ENCODE measurements at places on chromosomes 6 and 20. TPM values are rescaled to one million over a fixed set of nuclear protein-coding genes. Genes with fewer than 3 reads are reported as not detected.

DNA sequence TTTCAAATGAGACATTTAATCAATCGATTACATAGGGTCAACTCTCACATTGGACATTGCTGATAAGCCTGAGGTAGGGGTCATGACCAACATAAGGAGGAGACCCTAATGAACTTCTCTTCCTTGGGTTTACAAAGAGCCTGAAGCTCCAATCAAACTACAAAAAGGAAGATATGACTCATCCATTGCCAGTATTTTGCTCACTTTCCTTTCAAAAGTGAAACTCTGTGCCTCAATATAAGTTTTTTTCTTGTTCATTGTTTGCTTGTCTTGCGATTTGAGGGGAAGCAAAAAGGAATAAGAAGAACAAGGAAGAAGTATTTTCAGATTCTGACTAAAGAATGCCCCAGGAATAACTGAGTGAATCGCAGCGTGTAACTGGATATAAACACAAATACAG, 38.8 kb upstream of the KHDRBS2 start:
- no peak for DNase-seq

- DNase-seq, result no peak
These were observed 34.2 kb upstream of the DDR1 start for GRCh38 chr6:30849903-30850651.

- no peak for DNase-seq
These were observed 2.4 kb downstream of the PHF3 start for GRCh38 chr6:63637865-63638445.

- no peak for DNase-seq
These were observed 13.3 kb downstream of the HLA-DPB1 start for GRCh38 chr6:33088931-33089620.

GRCh38 chr6:101453221-101453620, 59.7 kb downstream of the GRIK2 start:
- DNase-seq, result no peak

DNA sequence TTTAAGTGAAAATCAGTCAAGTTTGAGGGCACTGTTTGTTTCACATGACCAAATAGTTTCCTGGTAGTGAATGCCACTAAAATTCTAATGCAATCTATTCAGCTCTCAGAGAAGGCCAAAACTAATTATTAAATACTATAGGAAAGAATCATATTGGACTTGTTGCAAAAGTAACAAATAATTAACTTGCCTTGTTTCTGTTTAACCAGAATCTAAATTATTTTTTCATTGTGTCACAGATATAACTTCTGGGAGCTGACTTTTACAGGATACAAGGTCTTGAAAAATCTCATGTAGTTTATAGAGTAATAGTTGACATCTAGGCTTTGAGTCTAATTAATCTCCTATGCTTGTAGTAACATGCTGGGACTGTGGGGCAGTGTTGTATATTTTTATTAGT, 44.5 kb downstream of the PRSS35 start:
- no peak for DNase-seq

DNA sequence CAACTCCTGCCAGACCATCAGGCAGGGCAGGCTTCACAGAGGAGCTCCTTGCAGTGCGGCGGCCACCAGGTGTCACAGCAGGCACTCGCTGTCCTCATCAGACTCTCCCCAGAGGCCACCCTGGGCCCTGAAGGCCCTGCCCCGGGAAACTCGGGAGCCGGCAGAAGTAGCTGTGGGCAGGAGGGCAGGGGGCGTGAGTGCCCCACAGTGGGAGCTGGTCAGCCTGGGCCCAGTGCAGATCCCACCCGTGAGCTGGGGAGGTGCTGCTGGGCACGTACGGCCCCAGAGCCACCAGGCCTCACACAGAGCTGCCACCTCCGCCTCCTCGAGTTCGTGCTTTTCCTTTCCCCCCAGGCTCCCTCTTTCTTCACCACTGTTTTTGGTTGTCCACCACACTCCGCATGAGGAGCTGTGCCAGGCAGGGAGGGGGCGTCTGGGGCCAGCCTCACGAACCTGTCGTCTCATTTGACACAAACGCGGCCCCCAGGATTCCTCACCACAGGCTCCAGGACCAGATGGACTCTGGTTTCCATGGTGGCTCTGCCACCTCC, 33.8 kb downstream of the FRMD1 start:
- DNase-seq, result no peak

GRCh38 chr20:57251344-57251743, 15.1 kb downstream of the BMP7 start:
- no peak for DNase-seq

- no peak for DNase-seq
These were observed 103.7 kb downstream of the FYN start for GRCh38 chr6:111769365-111770152.

DNA sequence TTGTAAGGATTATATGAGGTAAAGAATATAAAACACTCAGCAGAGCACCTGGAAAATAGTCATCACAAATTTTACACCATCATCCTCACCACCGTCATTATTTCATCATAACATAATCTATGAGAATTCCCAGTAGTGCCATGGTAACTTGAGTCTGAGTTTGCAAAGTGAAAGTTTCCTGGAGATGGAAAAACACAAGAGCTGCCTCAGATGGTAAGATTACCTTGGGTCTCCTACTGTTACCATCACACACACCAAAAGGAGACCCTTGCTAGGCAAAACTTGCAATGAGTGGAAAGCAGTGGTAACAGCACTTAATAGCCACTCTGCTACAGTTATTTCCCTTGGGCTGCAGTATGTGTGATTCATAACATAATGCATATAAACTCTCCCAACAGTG, 589.8 kb downstream of the RNF144B start:
- no peak for DNase-seq

GRCh38 chr6:149820506-149820905, 43.7 kb downstream of the LRP11 start:
- DNase-seq, result no peak

DNA sequence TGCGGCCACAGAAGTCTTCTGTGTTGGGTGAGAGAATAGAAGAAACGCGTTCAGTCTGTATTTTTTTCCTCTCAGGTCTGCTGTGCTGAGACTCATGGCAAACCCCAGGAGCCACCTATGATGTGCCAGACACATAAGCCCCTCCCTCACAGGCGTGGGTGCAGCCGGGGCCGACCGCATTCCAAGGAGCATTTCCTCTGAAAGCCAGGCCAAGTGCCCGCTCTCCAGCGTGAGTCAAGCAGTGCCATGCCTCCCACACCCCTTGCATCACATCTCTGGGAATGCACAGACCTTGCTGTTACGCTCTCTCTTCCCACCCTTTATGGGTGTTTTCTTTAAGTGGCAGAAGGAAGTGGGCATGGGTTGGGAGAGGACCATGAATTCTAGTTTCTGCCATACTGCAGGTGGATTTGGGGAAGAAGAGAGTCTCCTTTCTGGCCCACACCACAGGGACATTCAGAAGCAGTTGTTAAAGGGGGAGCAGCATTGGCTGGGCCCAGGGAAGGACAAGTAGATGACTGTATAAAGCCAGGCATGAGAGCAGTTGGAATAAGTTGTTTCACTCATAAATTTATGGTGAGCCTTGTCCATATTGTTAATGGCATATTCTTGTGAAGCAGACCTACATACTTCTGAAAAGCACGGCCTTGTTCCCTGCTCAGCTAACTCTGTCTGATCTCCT, 37.1 kb upstream of the TFAP2A start:
- no peak for DNase-seq

DNA sequence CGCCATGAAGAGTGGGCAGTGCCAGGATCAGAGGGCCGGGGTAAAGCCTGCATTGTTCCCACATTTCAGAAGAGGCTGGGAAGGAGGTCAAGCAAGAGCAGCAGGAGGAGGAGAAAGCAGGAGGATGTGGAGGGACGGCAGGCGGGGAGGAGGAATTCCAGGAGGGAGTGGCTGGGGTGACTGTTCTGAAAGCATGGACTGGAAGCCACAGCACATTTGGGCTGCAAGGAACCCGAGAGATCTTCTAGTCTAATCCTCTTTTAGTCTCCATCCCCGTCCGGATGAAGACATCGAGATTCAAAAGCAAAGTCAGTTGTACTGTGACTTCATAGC, 76.9 kb downstream of the FAM50B start:
- DNase-seq, result no peak

- no peak for DNase-seq
These were observed 2.3 kb upstream of the PRIM2 start for GRCh38 chr6:57315111-57315510.

LAMP5 gene
- 5.1 TPM for polyA plus RNA-seq

KIFC1 gene
- 34.2 TPM for polyA plus RNA-seq

PKIB gene
- 1.8 TPM for polyA plus RNA-seq

KCNK5 gene
- polyA plus RNA-seq, result 11.9 TPM

IRAK1BP1 gene
- 12.2 TPM for polyA plus RNA-seq

MRPL18 gene
- polyA plus RNA-seq, result 62.8 TPM
